ENCODE measurements at places on chromosomes 3 and 15.

DNA sequence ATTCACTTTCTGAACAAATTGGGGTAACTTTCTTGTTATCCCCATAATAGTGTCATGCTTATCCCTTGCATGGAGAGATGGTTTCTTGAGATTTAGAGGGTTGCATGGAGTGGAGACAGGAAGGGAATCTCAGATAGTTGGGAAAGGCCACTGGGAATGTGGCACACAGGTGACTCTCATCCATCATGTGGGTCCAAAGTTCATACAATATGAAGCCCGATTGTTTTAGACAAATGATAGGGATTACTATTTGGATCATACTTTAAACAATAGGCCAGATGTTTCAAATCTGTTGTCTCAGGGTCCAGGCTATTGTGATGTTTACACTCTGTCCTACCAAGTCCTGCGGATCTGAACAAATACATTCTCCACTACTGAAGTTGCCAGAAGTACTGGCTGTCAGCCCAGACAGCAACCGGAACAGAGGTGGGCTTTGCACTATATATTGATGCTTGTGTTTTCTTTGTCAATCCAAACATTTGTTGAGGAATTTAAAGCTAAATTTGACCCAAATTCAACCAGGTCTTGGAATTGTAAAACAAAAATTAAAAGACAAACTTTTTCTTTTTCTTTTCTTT is 39.2 kb upstream of the NMNAT3 start:
- DNase-seq: no peak

DNA sequence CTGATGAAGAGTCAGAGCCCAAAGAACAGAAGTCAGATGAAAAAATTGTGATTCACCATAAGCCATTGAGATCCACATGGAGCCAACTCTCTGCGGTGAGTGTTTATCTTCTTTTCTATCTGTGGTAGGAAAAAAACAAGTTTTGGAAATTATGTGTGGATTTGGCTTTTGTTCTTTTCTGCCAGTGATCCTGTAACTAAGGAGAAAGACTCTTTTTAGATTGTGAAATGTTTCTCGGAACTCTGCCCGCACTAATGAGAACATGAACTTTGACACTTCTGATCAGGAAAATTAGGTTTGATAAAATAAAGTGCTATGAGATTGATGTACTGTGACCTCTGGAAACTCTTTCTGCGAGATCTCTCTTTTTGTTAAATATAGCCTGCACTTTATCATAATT is 8.4 kb downstream of the ARHGEF26 start:
- DNase-seq: no peak

DNA sequence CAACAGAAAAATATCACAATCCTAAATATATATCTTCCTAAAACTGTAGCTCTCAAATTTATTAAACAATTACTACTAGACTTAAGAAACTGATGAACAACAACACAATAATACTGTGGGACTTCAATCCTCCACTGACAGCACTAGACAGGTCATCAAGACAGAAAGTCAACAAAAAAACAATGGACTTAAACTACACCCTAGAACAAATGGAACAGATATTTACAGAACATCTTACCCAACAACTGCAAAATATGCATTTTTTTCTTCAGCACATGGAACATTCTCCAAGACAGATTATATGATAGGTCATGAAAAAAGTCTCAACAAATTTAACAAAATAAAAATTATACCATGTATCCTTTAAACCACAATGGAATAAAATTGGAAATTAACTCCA is 133.4 kb downstream of the PLCH1 start:
- DNase-seq: no peak

GRCh38 chr3:25027650-25028049 is 400.4 kb upstream of the RARB start:
- no peak for DNase-seq

DNA sequence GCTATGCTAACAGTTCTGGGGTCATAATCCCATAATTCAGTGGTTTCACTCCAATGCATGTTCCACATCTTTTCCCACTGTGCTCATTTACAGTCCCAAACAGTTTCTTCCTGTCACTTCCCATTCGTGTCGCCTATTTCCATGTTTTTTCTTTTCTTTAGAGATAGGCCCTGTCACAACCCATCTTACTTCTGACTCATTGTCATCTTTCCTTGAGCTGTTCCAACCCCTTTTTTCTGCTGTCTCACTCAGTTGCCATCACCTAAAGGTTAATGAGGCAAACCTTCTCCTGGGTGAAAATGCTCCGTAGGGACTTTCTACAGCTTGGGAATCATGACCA is 814.5 kb downstream of the VGLL3 start:
- DNase-seq: no peak

DNA sequence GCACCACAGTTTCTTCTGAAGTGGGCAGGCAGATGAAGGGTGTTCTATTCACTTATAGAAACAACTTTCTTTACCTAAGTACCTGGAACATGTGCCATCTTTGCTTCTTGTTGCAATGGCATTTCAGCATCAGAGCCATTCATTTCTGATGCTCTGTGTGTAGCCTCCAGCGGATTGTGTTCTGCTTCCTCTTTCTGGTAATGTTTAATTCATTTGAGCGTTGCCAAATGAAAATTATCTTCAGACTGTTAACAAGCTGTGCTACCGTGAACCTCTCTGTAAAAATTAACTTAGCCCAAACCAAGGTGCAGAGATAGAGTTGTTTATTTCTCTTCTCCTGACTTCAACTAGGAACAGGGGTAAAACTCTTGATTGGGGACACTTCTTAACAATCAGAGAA is 302.0 kb downstream of the EDEM1 start:
- DNase-seq: no peak

DNA sequence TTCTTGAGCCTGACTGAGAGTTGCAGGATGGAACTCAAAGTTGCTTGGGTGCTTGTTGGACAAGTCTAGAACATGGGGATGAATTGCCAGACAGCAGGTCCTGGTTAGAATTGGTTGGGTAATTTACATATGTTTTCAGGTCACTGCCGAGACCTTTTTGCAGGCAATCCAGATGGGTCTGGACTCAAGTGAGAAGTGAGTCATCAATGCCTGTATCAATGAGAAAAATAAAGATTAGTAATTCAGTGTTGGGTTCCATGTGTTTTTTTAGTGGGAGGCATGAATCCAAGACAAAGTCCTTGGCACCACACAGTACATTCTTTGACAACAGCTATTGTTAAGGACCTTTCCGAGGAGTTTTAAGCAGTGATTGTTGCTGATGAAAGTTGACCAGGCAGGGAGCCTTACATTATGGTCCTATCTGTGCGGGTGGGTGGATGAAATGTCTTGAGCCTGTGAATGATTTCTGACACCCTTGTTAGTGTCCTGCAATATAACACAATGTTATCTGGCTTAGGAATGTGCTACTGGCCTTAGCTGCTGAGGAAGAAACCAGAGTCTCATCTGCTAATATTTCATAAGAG is 77.7 kb downstream of the CRYGS start:
- DNase-seq: no peak

DNA sequence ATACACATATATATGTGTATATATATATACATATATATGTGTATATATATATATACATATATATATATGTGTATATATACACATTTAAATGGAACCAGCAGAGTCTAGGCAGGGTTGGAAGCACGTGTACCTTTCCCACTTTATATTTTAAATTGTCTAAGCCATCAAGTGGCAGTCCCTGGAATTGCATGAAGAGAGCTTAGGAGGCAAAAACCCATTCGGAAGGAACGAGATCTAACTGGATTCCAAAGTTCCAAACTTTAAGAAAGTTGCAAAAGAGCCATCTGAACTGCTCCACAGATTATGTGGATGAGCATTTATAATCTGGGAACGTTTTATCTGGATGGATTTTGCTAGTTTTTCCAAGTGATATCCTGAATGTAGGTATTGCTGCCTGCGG is 186.5 kb downstream of the FOXP1 start:
- DNase-seq: no peak
